ENCODE measurements at places on chromosomes 13 and 19.

GRCh38 chr19:50050406-50051227 lies 24.8 kb downstream of the ZNF473 start:
- peak; percentile 81 for DNase-seq

- peak; percentile 87 for DNase-seq
Observed at GRCh38 chr19:56538254-56538760, 441 bp upstream of the ZFP28 start.

DNA sequence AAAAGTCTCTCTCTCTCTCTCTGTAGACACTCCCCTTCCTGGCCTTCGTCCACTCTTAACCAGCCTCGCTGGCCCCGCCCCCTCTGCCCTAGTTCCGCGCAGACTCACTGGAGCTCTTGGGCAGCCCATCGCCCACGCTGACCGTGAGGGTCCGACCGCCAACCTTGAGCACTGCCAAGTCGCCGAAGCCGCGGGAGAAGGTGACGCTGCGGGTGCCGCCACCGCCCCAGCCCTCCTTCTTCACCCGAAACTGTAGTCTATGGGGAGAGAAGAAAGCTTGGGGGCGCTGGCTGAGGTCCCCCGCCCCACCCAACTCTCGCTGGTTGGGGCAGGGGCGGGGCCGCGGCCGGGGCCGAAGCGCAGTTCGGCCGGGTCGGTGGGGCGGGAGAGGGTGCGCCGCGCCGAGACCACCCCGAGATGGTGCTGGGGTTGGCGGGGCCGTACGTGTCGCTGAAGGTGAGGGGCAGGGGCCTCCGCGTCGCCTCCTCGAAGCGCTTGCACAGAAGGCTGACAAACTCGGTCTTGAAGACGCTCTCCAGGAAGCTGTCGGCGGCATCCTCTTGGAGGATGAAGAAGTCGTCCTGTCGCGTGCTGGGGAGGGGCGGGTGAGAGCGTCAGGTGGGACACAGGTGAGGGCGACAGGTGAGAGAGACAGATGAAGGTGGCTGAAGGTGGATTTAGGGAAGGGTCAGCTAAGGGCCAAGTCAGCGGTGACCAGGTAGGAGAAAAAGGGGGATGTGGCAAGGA lies 12.6 kb upstream of the ZNF414 start:
- peak; percentile 88 for DNase-seq

- no peak for DNase-seq
Observed at GRCh38 chr19:54388802-54389139, 24.0 kb upstream of the LAIR1 start.

- peak; percentile 43 for DNase-seq
Observed at GRCh38 chr13:95564733-95565291, 12.3 kb downstream of the CLDN10 start.

Measured in AG10803 (cell line).